ENCODE measurements at places on chromosomes 2 and 18.

DNA sequence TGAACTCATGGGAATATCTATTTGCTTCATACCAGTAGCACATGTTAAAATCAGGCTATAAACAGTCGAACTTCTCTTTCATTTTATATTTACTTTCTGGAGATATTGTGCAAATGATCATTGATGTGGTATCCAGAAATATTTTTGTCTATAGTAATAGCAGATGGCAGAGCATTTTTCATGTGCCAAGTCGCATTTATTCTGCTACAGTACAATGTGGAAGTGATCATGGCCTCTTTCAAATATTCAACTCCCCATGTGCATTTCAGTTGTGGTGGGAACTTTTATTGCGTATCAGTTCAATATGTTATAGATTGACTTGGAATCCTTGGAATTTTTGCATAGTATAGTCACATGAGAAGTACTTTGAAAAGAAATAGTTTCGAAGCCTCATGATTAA lies 57.4 kb downstream of the RHBDD1 start:
- DNase-seq = no peak

GRCh38 chr2:794554-795241 lies 117.5 kb upstream of the TMEM18 start:
- DNase-seq = no peak

DNA sequence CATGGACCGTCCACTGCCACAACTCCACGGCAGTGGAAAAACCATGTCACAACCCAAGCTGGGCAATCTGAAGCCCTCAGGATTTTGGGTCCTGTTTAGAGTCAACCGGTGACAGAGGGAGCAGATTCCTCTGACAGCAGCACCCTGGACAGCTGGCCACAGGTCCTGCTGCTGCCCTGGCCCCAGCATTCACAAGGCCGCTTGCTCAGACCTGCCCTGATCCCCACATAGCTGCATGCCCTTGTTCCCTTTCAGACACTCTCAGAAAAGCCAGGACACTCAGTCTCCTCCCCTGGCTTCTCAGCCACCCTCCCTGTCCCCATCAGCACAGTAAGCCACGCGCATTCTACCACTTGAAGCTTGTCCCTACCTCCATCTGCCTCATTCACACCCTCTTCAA lies 1.6 kb downstream of the COPS9 start:
- no peak for DNase-seq

DNA sequence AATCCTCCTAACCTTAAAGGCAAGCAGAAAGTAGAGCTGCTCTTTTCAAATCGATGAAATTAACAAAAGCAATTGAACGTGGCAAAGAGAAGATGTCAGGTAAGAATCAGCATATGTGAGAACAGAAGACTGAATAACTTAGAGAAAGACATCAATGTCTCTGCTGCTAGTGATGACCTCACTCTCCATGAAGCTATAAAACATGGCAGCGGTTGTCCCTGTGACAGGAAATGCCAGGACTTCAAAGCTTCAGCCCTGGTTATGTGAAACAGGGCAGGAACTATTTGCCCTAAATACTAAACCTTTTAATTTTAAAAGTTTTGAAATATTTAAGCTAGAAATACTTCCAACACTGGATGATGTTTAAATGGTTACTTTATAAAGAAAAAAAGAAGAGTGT lies 383.7 kb downstream of the XIRP2 start:
- no peak for DNase-seq

DNA sequence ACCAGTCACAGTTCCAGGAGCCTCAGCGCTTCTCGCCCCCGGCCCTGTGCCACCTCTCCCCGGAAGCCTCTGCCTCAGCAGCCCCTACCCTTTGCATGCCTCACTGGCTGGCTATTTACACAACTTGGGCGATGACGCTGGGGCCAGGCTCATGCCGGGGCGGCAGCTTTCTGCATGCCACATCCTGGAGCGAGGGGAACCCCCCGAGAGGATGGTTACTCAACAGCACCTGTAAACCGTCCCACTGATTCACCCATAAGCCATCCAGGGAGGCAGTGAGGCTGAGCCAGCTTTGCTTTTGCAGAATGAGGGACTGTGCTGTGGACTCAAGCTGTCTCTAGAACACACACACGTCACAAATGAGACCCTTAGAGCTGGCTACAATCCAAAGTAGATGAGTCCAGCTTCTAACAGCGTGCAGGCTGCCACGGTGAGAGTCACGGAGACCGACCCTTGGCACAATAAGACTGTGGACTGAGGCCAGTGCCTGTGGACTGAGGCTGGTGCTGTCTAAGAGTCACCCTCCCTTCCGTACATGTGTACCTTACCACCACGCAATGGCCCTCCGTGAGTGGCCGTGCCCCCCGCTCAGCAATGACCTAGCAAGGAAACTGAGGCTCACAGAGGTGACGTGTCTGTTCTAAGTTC lies 45.6 kb upstream of the ODC1 start:
- peak; percentile 58 for DNase-seq

DNA sequence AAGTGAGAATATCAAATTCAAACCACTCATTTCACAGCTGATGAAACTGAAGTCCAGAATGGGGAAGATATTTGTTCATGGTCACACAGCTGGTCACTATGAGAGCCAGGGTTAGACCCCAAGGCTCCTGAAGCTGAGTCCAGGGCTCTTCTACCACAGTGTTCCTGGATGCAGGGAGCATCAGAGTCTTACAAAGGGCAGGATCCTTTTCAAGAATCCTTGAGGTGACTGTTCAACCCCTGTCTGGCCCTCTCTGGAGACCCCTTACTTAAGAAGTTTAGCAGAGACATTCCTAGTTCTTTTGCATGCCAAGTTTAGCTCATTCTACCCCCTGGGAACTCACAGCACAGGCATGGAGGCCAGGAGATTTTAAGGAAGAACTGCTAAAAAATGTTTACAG lies 15.7 kb downstream of the PROKR1 start:
- no peak for DNase-seq

GRCh38 chr2:232568161-232568560 lies 17.7 kb downstream of the EIF4E2 start:
- no peak for DNase-seq

DNA sequence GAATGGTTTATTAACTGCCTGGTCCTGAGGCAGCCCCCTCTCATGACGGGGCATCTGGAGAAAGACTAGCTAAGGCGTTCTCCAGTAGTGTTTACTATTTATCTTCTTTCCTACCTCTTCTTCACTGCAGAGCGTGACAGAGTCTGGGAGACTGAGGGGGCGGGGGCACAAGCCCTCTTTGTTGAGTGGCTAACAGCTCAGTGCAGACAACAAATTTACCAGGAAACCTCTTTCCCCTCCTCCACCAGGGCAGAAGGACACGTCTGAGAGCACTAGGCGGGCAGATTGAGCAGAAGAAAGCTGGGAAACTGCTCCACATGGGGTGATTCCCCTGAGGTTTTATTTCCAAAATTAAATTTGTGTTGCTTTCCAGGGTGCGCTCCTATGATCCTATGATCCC lies 322.1 kb downstream of the CNTNAP5 start:
- no peak for DNase-seq

Data from activated CD4-positive, alpha-beta T cell treated with anti-CD3 and anti-CD28 coated beads for 24 hours (primary cell).